ENCODE measurements at places on chromosomes 1 and 21. TPM values are rescaled to one million over a fixed set of nuclear protein-coding genes. Genes with fewer than 3 reads are reported as not detected.

DNA sequence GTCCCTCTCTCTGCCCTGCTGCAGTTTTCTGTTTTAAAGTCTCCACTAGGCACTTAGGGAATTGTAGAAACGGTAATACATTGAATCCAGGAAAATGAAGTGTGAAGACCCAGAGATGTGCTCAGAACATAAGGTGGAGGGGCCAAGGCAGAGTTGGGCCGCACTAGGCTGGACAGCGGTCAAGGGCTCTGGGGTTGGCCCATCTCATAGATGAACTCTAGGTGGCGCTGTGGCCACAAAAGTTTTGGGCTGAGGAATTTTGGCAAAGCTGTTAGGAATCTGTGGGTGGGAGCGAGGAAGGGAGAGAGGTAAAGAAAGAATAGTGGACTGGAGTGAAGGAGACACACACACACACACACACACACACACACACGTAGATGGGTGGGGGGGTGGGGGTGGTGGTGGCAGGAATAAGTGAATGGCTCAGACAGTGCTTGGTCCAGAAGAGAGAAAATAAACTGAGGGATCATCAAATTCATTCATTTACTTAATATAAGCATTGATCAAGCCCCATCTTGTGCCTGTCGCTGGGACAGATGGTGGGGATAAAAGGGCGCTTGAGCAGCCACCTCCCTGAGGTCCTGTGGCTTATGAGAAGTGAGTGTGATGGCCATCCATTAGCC is 258.5 kb downstream of the TRABD2B start:
- peak; percentile 41 for DNase-seq

- no peak for DNase-seq
Measured at GRCh38 chr1:246629030-246629429, 62.8 kb downstream of the CNST start.

DNA sequence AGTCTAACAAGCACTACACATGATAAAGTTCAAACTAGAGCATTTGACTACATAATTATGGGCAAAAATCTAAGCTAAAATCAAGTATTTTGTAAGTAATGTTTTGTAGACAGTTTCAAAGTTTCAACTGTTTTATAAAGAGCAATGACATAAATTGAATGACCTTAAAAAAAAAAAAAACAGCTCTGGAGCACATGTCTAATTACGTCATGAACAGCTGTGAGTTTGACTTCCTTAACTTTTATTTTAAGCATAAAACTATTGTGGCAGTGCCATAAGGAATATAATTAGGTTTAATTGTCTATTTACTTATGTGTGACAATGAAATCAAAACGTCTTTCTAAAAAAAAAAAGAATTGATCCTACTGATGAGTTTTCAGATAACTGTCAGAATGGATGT is 272.5 kb upstream of the LRRC7 start:
- no peak for DNase-seq

- no peak for DNase-seq
Measured at GRCh38 chr1:207364614-207365013, 43.1 kb downstream of the CD55 start.

The IL20 gene
- polyA plus RNA-seq: not detected

The CD48 gene
- 1.9 TPM for polyA plus RNA-seq
